ENCODE measurements at places on chromosomes 2 and 18. TPM values are rescaled to one million over a fixed set of nuclear protein-coding genes. Genes with fewer than 3 reads are reported as not detected.

GRCh38 chr2:240791821-240792628 lies 28.0 kb downstream of the KIF1A start:
- DNase-seq: peak; percentile 58

GRCh38 chr2:86314125-86314524 lies 23.3 kb downstream of the REEP1 start:
- DNase-seq: no peak

DNA sequence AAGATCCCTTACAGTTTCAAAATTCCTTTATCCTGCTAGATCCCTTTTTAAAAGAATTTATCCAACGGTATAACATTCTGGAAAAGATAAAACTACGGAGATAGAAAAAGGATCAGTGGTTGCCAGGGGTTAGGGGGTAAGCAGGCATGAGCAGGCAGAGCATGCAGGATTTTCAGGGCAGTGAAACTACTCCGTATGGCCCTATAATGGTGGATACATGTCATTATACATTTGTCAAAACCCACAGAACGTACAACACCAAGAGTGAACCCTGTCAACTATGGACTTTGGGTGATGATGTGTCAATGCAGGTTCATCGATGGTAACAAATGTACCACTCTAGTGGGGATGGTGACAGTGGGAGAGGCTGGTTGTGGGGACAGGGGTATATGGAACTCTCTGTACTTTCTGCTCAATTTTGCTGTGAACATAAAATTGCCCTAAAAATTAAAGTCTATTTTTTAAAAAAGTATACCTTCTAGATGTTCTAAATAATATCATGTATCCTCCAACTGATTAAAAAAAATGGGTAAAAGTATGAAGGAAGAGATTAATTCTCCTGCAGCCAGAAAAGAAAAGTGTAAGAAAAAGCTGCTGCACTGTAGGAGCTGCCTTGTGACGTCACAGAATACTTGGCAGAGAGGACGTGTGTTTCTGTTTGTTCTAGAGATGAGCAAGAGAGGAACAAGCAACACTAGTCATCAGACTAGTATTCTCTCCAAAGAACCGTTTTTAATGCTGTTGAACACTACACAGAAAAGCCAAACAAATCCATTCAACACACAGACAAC lies 23.6 kb downstream of the ANKRD44 start:
- DNase-seq: no peak

DNA sequence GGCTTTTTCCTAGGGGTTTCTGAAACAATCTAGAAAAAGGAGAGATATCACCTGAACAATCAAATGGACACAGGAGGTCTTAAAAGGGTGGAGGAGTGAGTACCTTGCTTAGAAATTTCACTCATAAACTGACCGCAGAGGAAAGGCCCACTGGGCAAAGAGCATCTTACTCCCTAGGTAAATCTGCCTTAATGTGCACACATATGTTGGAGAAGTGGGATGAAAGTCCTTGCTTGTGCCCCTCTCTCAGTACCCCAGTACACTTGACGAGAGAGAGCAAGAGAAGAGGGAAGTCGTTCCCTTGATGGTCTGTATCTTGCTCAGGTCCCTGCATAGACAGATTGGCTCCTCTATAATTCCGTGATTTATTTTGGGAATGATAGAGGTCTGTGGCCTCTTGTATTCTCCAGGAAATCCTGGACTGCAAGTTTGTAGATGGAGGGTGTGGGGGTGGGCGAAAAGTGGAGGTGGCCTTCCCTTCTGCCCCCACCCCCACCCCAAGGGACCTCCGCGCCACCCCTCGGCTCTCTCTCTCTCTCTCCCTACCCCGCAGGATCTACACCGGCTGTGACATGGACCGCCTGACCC lies 6.8 kb downstream of the TBR1 start:
- no peak for DNase-seq

GRCh38 chr2:64773461-64774118 lies 119.9 kb upstream of the SERTAD2 start:
- DNase-seq: no peak

GRCh38 chr2:3105814-3106569 lies 271.6 kb downstream of the EIPR1 start:
- DNase-seq: no peak

POTEJ gene
- not detected for polyA plus RNA-seq

DNA sequence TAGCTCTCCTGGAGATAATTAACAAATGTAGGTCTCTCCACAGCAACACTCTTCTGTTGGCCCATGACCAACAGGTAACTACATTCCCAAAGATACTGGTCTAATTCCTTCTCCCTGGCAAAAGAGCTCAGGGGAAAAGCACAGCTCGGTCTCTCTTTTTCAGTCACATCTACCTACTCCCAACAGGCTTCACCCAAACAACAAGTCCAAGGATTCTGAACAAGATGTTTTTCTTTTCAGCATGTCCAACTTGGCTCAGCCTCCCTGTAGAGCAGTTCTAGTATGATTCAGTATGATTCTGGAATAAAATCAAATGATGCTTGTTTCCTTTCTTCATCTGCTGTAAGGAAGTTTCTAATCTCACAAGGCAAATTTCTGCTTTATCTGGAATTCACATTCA lies 1704.8 kb upstream of the PIK3C3 start:
- no peak for DNase-seq

DNA sequence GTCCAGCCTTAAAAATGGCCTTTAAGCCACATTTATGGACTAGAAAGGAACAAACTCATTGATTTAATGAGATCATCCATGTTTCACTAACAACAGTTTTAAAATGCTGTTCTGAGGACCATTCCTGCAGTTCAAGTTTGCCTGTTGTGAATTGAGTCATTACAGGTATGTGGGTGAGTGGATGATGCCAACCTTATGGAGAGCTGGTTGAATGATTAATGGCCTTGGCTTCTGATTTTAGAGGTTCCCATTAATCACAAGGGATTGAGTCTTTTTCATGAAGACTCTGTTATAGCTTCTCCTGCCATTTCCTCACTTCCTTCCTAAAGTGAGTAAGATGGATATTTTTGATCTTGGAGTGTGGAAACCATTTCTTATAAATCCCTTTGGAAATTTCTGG lies 459.8 kb upstream of the SLC14A2 start:
- no peak for DNase-seq

- DNase-seq: no peak
Observed at GRCh38 chr18:57748770-57749603, 54.1 kb downstream of the ATP8B1 start.

GLI2 gene
- 11.2 TPM for polyA plus RNA-seq

NTSR2 gene
- not detected for polyA plus RNA-seq

FAP gene
- 11.6 TPM for polyA plus RNA-seq

DNA sequence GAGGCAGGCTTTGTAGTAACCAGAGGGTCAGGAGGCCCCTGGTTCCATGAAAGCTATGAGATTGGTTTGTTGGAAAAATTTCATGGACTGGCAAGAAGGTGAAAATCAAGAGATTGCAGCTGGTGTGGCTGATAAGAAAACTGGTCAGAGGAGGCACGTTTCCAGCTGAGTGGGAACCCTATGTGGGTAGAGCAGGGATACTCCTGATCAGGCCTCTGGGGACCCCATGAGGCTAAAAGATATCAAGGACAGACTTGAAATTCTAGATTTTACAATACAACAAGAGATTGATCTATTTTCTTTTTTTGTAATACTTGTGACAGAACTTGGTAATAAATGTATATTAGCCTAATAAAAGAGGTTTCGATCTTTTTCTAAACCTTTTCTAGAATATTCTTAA lies 1615.1 kb downstream of the DPP10 start:
- no peak for DNase-seq

DNA sequence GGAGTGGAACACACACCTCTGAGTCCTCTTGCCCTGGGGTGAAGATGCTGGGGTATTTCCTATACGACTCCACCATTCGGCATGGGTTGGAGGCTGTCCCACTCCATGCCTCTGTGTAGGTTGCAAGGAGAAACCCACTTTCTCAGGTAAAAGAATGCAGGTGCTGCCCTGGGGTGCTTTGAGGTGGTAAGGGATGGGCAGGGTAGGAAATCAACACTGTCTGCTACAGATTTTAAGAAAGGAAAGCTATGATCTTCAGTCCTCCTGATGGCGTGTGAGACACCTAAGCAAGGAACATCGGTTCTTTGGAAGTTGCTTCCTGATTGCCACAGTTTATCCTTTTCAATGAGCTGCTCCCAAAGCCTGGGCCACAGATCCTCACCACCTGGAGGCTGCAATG lies 209.2 kb downstream of the NCK2 start:
- DNase-seq: no peak

DNA sequence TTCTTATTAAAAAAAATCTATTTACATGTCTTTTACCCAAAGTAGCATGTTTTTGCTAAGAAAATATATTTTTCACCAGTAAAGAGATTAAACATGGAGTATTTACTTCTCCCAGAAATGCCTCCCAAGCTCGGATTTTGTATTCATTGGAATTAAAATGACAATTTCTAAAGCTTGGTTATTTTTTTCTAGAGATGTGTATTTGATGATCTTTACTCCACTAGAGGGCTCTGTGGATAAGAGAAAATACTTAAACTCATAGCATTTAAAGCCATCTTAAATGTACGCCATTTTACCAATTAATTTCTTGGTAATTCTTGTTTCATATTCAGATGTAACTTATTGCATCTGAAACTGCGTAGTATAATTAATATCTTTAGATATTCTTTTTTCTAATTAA lies 461.4 kb downstream of the GALR1 start:
- no peak for DNase-seq

DNA sequence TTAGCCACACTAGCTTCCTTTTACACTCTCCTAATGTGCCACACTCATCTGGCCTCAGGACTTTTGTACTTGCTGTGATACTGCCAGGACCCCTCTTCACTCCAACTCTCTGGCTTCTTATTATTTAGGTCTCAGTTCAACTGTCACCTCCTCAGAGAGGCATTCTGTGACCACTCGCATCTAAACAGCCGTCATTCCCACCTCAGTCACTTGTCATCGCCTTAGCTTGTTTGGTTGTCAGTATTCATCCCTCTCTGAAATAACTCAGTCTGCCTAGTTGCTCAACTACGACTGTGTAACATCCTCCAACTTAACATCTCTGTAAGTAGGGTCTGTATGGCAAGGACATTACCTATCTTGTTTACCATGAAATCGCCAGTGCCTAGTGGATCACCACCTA lies 27.2 kb downstream of the MGAT4A start:
- no peak for DNase-seq

- no peak for DNase-seq
Observed at GRCh38 chr2:205139822-205140463, 542.4 kb upstream of the NRP2 start.

DNA sequence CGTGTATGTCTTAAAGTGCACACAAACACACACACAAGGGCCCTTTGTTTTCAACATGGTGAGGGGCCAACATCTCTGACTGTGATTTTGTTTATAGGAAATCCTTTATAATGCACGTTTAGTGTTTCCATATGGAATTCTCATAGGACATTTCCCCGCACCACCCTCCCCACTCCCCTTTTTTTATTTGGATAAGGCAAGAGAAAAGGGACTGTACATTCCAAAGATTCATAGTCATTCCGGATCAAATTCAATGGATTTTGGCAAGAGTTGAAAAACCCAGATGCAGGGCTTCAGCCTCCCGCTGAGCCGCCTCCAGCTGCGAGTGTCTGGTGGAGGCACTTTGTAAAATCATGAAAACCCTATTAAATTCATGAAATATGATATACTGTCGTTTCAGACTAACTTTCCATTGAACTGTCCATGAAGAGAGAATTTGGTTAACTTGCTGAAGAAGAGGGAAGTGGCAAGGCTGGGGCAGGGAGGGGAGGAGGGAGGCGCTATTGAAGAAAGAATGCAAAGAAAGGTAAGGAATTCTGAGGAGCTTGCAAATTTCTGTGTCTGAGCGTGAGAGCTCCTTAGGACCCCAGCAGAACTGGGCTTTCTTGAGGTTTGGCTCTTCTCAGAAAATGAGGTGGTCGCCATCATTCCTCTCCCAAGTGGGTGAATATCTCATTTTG lies 25.8 kb upstream of the SLC14A2 start:
- DNase-seq: no peak

SP5 gene
- polyA plus RNA-seq: 1.1 TPM

HSBP1L1 gene
- polyA plus RNA-seq: 22.2 TPM

DNA sequence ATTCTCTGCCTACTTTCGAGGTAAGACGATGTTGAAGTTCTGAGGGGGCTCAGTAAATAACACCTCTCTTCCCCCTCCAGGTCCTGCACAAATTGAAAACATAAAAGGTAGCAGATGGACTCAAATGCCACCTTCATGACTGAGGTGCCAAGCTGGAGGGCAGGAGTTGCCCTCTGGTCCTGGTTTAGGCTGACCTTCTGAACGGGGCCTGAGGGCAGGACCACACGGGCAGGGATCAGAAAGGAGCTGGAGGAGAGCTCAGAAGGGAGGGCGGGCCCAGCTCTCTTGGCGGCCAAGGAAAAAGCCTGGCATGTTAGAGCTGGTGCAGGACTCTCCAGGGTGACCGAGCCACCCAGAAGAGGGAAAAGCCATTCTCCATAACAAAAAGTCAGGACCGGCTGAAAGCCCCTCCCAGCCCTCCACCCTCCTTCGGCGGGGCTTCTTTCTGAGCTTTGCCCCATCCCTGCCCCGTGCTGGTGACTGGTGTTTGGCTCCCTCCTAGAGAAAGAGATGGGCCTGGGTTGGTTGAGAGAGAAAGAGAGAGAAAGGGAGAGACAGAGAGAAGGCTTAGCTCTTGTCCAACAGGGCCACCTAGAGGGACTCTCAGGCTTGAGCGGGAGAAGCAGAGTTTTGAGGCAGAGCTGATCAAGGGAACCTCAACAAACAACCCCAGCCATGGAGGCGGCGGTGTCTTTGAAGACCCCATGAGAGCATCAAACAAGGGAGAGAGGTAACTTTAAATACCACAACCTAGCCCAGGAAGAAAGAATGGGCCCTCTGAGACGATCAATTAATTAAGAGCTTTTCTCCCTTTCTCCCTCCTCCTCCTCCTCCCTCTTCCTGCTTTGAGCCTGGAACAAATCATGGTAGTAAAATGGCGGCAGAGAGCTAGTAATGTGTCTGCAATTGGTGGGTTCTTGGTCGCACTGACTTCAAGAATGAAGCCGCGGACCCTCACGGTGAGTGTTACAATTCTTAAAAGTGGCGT lies 50.8 kb downstream of the WIPF1 start:
- DNase-seq: no peak

- no peak for DNase-seq
Observed at GRCh38 chr18:68234676-68235075, 480.2 kb downstream of the TMX3 start.

DNA sequence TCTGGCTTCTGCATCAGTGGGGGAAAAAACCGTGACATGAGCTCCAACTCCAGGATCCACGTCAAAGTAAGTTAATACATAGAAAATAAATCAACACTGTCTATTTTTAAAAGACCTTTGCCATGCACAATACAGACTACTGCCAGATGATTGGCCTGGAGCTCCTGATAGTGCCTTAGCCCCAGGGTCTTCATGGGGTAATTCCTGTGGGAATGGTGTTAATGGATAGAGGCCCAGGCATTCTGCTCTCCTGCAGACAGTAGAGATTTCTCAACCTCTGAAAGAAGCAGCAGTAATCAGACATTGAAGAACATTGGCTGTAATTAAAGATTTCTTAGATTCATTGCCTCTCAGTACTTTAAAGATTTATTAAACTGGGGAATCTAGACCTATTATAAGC lies 4.3 kb upstream of the PLCL1 start:
- DNase-seq: no peak

DOCK10 gene
- 9.1 TPM for polyA plus RNA-seq

RTTN gene
- polyA plus RNA-seq: 16.6 TPM
